ENCODE measurements at places on chromosomes 11 and 22.
A peak's percentile ranks its signal among the peaks of the same experiment; 100 is the strongest.

DNA sequence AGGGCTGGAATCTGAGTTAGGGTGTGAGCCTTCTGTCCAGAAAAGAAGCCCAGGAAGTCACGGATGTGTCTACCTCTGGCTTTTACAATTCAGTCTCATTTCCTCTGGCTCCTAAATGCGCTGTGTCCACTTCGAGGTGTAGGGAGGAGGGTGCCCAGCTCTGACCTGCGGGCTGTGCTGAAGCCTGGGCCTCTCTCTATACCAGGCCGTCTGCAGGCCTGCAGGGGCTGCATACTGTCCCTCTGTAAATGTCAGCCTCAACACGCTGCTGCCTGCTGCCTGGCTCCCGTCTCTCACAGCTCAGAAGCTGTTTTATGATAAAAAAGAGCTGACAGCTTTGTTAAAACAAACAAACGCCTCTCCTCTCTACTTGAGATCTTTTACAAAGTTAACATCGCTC, 14.5 kb downstream of the ARVCF start:
- DNase-seq, result no peak

GRCh38 chr22:29359469-29359868, 28.9 kb downstream of the AP1B1 start:
- DNase-seq, result peak; percentile 43

DNA sequence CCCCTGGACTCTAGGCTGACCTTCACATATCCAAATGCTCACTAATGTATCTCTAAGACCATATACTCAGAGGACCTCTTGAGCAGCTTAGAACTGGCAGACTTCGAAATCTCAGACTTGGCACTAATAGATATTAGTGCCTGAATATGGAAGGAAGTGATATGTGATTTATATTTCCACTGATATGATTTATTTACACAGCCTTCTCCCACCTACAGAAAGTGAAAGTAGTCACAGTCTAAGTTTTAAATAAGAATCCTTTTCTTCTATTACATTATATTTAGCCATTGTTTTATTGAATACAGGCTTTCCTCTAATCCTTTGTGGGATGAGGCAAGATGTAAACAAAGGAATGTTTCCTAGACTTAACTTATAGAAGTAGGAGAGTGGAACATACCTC, 6.7 kb upstream of the NAV2 start:
- DNase-seq, result no peak

GRCh38 chr22:23124611-23125511, 16.9 kb downstream of the RSPH14 start:
- DNase-seq, result no peak

- no peak for DNase-seq
Measured at GRCh38 chr11:22807391-22807790, 22.2 kb downstream of the SVIP start.

DNA sequence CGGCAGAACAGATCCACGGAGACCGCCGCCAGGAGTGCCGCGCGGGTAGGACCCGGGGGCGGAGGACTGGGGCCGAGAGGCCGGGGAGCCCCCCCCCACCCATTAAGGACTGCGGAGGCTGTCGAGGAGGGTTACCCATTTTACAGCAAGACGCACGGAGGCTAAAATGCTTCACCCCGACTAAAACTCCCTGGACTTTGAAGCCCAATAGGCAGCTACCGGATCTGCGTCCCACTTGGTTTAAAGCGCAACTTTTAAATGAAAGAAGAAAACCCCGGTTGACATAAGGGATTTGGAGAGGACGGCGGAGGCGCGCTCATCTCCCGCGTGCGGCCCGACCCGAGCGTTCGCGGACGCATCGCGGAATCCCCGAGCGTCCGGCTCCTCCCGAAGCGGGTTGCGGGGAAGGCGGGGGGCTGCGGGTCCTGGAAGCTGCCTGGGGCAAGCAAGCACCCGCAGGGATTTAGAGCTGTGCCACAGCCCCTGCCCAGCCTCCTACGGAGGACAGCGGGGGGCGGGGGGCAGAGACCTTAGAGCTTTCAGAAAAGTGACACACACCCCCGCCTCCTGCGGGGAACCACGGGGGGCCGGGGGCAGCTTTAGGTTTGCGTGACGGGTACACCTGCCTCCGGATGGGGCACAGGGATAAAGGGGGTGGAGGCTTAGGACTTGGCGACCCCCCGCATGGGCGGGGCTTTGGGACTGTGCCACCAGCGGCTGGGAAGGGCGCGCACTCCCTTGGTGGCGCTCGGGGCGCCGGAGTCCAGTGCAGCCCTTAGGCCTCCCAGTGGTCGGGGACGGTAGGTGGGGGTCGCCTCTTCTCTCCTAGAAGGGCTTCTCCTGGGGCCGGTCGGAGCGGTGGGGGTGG, 760 bp upstream of the CELSR1 start:
- peak; percentile 32 for DNase-seq

- DNase-seq, result no peak
Measured at GRCh38 chr11:36929401-36929800, 331.4 kb upstream of the RAG2 start.

- no peak for DNase-seq
Measured at GRCh38 chr11:95486979-95487378, 256.0 kb upstream of the SESN3 start.
